Tibial nerve (tissue), 4 donors: ENCODE measurements at places on chromosomes 3 and 15.

DNA sequence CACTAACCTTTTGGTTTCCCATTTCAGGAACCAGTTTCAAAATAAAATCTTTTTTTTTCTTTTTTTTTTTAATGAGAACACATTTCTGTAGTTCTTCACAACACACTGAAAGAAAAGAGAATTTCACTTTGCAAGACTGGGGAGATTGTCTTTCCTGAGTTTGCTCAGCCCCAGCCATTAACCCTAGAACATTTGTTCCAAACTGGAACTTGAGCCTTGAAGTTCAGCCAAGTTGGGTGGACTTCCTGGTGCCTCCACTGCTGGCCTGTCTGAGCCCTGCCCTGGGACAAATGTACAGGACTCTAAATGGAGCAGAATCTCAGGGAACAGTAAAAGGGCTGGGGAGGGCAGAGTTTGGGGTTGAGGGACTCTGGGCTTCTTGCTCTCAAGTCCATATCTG is 196.4 kb upstream of the LPP start:
- DNase-seq, result no peak

DNA sequence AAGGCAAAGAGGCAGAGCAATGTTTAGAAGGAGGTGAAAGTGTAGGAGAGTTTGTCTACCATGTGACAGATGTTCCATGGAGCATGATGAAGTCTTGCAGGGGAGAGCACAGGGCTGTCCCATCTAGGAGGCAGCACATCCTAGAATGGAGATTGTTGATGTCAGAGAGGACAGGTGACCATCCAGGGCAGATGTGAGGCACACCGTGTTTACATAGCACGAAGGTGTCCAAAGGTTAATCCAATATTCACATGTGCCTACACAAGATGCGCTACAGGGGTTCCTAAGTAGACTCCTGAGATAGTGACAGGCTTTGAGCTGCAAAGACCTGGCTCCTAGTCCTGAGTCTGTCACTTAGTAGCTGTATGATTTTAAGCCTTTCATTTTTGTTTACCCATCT is 219.3 kb upstream of the SLCO3A1 start:
- no peak for DNase-seq

DNA sequence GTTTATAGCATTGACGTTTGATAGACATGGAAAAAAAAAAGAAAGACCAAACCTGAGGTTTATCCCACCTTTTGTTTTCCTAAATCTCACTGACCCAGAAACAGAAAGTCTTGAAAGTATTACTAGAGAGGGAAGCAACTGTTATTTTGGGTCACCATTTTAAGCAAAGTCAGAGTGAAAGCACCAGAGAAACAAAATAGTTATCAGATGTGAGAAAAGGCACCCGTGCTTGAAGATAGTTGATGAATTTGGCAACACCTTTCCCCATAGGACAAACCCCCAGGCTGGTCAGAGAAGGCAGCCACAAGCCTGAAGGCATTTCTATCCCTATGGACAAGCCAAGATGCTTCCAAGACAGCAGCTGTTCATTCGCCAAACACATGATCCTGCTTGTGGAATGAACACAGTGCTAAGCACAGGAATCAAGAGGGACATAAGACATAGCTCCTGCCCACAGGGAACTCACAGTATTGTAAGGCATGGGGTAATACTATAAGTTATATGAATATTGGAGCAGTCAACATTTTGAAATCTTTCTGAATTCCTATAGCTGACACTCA is 170.9 kb downstream of the ERC2 start:
- no peak for DNase-seq

DNA sequence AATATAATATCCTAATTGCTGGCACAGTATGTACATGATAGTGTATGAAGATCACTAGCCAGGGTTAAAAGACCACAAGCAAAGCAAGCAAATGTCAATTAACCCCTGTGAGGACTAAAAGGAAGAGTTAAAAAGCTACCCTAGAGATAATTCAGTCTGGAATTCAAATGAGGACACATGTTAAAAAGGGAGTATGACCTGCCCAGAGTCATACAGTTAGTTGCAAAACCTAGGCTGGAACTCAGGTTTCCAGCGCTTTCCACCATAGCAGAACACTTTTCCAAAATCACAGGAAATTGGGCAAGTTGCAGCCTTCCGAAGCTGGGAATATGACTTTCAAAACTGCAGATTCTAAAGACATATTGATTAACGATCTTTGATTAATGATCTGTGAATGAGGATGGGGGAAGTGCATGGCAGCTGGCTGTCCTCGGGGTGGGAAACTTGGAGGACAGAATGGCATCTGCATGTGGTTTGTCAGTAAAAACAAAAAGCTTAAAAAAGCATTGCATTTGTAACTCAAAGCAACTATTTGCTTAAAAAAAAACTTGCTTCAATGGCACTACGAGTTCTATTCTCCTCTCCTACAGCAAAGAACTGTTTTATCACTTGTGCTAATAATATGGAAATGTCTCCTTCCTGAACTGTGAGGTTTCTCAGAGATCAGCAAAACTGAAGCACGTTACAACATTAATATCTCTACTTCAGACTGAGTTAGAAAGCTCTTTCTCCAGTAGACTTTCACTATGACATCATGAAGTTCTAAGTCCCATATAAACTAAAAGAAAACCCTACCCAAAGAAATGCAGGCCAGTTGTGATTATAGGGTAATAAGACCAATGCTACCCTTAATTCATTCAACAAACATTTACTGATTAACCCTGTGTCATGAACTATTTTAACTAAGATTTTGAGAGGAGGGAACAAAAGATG is 46.2 kb downstream of the IGSF11 start:
- DNase-seq, result no peak

DNA sequence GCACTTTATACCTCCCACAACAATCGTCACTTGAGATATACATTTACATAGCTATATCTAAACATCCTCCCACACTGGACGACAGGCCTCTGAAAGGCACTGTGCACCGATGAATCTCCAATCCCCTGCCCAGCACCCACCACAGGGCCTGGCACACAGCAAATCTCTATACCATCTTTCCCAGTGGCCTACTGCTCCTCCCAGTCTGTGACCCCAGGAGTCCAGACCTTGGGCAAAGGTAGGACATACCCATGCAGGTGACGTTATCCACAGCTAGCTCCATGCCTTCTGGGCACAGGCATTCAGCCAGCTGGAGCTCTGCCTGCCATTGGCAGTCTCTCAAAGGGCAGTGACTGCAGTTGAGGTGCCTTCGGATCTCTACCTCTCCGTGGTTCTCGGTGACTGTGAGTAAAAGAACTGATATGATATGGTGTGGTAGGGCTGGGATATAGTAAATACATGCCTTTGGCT is 5.8 kb downstream of the LTK start:
- no peak for DNase-seq

GRCh38 chr3:16608816-16609215 is 3.6 kb upstream of the DAZL start:
- no peak for DNase-seq
